ENCODE measurements at places on chromosomes 4 and X. TPM values are rescaled to one million over a fixed set of nuclear protein-coding genes. Genes with fewer than 3 reads are reported as not detected.

Gene CT45A5
- total RNA-seq: 4.1 TPM

Gene NXF2B
- 0.76 TPM for total RNA-seq

Gene PHF8
- 9.3 TPM for total RNA-seq

Gene CASP3
- total RNA-seq: 34.0 TPM

Gene ADAMTS3
- total RNA-seq: 3.9 TPM
